CD8-positive, alpha-beta memory T cell (primary cell): ENCODE measurements at places on chromosomes 12 and 14.

GRCh38 chr12:62123721-62124203, 136.4 kb upstream of the USP15 start:
- H3K4me1 ChIP-seq = no peaks in the 10 kb centered on the region
- no peaks in the 10 kb centered on the region for H3K27me3 ChIP-seq
- H3K27ac ChIP-seq = no peak overlapping the region
- DNase-seq = peak; percentile 2
- no peak overlapping the region for H3K4me3 ChIP-seq

GRCh38 chr14:49857427-49858003, 4.9 kb upstream of the NEMF start:
- H3K27me3 ChIP-seq = no peaks in the 10 kb centered on the region
- no peak overlapping the region for H3K27ac ChIP-seq
- H3K4me3 ChIP-seq = no peak overlapping the region
- H3K4me1 ChIP-seq = peaks cover 12% of the 10 kb centered on the region

GRCh38 chr12:130987151-130987931, 33.6 kb downstream of the ADGRD1 start:
- H3K27ac ChIP-seq = no peak overlapping the region
- H3K36me3 ChIP-seq = no peaks in the 10 kb centered on the region
- peak; percentile 10 for DNase-seq
- H3K4me1 ChIP-seq = no peaks in the 10 kb centered on the region

DNA sequence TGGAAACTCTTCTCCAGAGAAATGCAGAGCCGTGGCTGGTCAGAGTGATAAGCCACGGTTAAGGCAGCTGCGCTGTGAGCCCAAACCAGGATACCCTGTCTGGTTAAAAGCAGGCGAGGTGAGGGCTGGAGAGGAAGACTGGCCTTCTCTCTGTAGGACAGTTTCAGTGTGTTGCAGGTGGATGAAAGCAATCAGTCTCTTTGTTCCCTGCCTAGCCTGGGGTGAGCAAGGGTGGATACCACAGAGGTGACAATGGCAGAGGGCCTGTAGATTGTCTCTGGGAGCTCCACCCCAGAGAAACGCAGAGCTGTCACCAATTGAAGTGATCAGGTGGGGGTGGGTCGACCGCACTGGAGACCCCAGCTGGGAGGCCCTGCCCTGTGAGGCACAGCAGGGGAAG, 621.9 kb downstream of the LRFN5 start:
- H3K27me3 ChIP-seq = no peaks in the 10 kb centered on the region
- H3K36me3 ChIP-seq = no peaks in the 10 kb centered on the region
- no peak for DNase-seq
- H3K4me1 ChIP-seq = no peaks in the 10 kb centered on the region
- H3K27ac ChIP-seq = no peak overlapping the region
- no peak overlapping the region for H3K4me3 ChIP-seq

- peaks cover 3% of the 10 kb centered on the region for H3K27me3 ChIP-seq
- no peaks in the 10 kb centered on the region for H3K4me1 ChIP-seq
- H3K27ac ChIP-seq = no peak overlapping the region
- H3K36me3 ChIP-seq = no peaks in the 10 kb centered on the region
- no peak for DNase-seq
Measured at GRCh38 chr12:120399531-120399930, 30.6 kb upstream of the MSI1 start.

- no peak overlapping the region for H3K4me3 ChIP-seq
- no peak for DNase-seq
- H3K4me1 ChIP-seq = no peaks in the 10 kb centered on the region
- no peaks in the 10 kb centered on the region for H3K36me3 ChIP-seq
- H3K27ac ChIP-seq = no peak overlapping the region
- H3K27me3 ChIP-seq = no peaks in the 10 kb centered on the region
Measured at GRCh38 chr14:79992407-79993198, 218.7 kb downstream of the DIO2 start.

DNA sequence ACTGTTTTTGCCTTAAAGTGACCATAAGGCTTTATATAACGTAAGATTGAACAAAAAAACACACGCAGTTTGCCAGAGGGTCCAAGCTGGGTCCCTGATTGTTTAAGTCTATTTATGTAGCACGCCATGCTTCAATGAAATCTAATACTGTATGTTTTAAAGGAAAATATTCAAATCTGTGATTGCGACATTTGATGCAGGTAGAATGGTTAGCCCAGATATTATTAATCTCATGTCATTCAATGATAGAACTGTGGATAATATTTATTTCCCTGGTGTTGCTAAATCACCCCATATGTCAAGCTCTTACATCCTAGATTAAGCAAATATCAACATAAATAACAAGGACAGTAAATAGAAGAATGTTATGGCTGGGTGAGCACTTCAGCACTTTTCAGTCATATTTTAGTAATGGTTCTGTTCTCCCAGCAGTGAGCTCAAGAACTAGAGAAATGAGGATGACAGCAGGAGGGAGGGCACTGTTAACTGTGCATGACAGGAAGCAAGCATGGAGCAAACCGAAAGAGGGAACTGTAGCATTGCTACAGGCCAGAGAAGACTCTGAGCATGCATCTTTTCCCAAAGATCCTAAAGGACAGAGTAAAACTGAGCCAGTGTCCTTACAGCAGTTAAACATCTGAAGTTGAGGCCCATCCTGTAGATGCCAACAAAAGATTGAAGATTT, 465.7 kb upstream of the MGAT4C start:
- DNase-seq = no peak
- H3K27me3 ChIP-seq = no peaks in the 10 kb centered on the region
- no peak overlapping the region for H3K4me3 ChIP-seq
